ENCODE measurements at places on chromosomes 13 and 19.

- no peak for DNase-seq
Measured at GRCh38 chr13:108878732-108879131, 249.3 kb downstream of the MYO16 start.

- no peak for DNase-seq
Measured at GRCh38 chr13:100666124-100666523, 8.5 kb downstream of the TMTC4 start.

DNA sequence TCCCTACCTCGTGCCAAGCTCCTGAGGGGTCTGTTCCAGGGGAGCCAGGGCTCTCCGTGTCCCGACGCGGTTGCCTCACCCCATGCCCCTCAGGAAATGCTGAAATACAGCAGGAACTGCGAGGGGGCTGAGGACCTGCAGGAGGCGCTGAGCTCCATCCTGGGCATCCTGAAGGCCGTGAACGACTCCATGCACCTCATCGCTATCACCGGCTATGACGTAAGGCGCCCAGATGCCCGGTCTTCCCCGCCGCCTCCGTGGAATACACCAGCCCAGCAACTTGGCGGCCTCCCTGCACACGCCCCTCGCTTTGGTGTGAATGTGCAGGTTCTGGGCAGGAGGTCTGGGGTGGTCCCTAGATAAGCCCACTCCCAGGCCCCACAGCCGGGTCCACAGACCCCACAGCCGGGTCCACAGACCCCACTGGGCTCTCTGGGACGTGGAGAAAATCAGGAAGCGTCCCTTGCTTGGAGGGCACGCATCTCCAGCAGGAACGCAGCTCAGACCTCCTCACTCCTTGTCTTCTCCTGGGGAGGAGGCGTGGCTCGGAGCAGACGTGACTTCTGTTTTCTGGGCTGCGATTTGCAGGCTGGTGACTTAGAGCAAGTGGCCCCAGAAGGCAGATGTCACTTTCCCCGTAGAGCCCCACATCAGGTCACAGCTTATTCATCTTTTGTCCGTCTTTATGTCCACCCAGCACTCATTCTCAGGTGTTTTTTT, 19.4 kb upstream of the F7 start:
- no peak for DNase-seq

- DNase-seq = no peak
Measured at GRCh38 chr13:99429670-99430069, 71.6 kb upstream of the TM9SF2 start.

GRCh38 chr13:67520886-67521285, 290.8 kb upstream of the PCDH9 start:
- no peak for DNase-seq

DNA sequence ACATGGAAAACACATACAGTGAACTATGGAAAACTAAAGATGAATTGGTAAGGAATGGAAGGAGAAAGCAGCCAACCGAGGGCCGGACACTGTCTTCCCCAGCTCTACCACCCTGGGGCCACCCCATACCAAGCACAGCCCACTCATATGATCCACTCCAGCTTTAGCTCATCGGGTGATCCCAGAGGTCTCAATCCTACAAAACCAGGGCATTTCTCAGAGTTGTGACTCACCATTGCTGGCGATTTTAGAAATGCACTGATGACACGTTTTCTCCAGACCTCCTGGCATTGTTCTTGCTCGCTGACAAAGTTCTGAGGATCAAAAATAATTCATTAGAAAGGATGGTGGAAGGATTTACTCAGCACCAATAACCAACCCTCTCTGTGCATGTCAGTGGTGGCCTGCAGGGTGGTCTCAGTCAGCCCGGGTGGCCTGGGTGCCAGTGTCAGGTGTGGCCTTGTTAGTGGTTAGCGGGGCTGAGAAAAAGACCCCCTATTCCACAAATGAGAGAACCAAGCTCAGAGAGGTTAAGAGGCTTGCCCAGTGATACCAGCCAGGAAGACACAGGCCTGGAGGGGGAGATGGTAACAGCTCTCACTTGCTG, 6.6 kb downstream of the TMEM272 start:
- peak; percentile 85 for DNase-seq

DNA sequence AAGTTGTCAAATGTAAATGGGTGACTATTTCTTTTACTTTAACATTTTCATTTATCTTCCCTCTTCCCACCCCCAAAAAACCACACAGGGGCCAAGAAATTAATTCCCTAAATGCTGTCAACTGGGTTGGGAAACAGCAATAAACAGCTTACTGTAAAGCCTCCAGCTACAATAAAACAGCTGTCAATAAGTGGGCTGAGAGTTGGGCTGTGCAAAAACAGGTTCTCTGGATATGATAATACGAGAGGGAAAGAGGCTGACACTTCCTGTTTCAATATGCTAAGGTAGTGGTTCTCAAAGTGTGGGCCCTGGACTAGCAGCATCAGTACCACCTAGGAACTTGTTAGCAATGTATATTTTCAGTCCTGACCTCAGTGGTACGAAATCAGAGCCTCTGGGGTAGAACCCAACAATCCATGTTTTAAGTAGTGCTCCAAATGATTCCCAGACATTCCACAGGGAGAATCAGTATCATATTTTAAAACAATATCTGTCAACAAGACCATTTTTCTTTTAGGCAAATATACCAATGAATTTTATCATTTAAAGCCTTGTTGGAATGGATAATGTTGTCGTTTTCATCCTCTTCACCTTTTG, 8.4 kb downstream of the PCDH9 start:
- no peak for DNase-seq

DNA sequence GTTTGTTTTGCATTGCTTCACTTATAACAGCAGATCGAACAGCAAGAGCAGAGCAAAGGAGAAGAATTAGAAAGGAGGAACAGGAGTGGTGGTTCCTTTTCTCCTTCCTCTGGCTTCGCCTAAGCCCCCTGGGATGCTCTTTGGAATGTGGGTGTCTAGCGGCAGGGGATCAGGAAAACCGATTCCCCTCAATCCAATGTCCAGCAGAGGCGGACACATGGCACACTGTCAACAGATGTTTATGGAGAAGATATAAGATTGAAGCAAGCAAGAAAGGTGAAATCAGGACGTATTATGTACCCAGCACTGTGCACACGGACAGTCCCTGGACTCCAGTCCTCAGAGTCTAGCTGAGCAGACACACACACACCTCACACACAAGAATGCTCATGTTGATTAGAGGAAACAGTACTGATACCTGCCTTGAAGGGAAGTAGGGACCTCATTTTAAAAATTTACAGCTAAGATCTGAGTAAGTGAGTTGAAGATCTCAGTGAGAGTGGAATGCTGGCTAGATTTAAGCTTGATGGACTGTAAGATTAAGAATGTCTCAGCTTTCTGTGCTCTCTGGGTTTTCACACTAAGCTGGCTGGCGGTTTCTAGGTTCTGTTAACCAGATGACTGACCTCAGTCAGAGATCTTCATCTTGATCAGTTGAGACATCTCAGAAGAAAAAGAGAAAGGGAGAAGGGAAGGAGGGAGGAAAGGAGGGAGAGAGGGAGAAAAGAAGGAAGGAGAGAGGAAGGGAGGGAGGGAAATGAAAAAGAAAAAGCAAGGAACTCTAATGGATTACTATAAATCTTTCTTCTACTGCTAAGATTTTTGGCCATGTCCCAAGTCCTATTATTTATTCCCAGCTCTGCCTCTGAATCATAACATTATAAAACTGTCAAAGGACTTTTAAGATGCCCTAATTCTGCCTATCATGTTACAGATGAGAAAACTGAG, 44.8 kb downstream of the FLT1 start:
- DNase-seq = no peak

- DNase-seq = no peak
Measured at GRCh38 chr13:44652168-44652567, 76.0 kb upstream of the TSC22D1 start.

DNA sequence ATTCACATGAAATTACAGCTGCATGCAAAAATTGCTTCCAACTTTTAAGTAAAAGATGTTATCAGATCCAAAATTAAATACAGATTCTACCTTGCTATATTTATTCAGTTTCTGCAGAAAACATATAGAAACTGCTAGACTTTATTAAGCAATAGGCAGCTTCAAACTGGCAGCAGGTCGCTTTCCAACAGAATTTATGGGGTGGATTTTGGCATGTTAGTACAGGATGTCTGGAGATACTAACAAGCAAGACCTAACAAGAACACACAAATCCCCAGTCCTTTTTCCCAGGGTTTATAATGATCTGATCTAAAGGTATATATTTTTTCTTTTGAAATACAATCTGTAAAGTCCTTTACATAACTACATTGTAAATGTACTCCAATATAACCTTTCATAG, 27.5 kb downstream of the TBC1D4 start:
- no peak for DNase-seq

- DNase-seq = peak; percentile 90
Measured at GRCh38 chr19:1449467-1450442, at the start of gene APC2. Gene APC2, plus strand, starts transcription at chr19:1450121. Its CDS starts 2,881 bp downstream, at chr19:1453002.

- no peak for DNase-seq
Measured at GRCh38 chr19:44878120-44878865, 12.8 kb upstream of the TOMM40 start.

DNA sequence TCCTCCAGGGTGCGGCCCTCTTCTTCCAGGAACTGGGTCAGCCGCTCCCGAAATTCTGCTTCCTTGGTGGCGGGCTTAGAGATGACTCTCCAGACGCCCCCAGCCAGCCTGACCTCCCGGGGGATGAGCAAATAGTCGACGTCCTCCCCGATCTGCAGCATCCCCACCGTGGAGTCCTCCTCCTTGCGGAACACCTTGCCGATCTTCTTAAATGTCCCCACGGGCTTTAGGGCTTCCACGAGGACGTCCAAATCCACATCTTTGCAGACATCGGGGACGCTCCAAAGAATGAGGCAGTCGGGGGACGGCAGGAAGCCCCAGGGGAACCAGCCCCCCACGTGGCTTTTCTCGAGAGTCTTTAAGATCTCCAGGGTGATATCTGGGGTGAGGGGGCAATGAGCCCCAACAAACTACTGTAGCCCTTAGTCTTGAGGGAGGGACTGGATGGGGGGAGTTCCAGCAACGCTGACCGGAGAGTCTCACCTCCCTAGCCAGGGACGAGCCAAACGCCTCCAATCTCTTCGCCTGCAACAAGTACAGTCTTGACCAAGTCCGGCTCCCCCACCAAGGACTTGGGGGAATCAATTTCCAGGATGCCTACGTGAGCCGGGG, 608 bp downstream of the CCDC8 start:
- no peak for DNase-seq

- DNase-seq = peak; percentile 20
Measured at GRCh38 chr13:97308735-97309429, 86.7 kb downstream of the MBNL2 start.

- DNase-seq = no peak
Measured at GRCh38 chr13:74246487-74246886, 112.3 kb upstream of the KLF12 start.

DNA sequence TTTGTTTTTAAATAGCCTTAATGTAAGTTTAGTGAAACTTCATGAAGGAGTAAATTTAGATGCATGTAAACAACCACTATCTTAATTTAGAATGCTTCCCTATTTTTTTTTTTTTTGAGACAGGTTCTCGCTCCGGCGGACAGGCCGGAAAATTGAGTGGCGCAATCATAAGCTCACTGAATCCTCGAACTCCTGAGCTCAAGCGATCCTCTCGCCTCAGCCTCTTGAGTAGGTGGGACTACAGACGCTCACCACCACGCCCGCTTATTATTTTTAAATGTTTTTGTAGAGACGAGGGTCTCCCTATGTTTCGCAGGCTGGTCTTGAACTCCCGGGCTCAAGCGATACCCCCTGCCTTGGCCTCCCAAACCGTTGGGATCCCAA, 1.6 kb downstream of the TEX30 start:
- no peak for DNase-seq

DNA sequence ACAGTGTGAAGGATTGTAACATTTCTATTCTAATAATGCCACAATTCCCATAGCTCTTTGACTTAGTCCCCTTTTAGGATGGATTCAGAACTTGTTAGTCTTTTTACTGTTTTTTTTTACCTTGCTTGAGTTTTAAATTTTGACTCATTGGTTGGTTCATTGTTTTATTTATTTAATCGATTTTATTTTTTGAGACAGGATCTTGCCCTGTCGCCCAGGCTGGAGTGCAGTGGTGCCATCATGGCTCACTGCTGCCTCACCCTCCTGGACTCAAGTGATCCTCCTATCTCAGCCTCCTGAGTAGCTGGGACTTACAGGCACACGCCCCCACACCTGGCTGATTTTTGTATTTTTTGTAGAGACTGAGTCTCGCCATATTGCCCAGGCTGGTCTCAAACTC, 5.1 kb upstream of the RNF113B start:
- no peak for DNase-seq

GRCh38 chr19:48608798-48609263, 2.3 kb downstream of the SPACA4 start:
- DNase-seq = peak; percentile 63

DNA sequence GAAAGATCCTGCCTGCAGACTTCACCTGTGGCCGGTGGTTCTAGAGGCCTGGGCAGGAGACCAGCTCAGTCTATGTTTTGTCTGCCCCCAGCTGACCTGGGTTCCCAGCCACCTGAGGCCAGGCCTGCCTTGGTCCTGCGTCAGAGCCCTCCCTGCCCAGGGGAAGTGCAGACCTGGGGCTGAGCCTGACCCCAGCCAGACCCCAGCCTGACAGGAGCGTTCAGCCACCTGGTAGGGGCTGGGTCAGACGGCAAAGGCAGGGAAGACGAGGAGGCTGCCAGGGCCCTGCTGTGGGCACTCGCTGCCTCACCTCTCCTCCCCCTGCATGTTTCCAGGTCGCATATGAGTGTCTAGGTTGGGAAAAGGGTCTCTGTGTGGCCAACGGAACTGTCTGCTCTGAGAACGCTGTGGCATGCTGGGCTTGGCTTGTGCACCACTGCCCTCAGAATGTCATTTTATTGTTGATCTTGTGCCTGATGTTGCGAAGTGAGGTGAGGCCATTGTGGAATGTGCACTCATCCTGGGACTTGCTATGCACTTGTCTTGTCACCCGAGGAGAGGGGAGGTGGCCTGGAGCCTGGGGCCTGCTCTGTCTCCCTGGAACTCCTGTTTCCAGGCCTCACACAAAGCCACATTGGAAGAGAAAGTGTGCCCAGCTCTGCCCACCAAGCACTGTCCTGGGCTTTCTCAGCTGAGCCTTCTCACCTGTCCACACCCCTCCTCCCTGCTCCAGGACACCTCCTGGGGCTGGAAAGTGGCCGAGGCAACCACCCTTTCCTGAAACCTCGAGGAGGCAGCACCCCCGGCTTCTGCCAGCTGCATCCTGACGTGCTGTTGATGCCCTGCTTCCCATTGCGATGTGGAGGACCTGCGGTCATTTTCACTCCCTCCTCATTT, 15.2 kb upstream of the MCF2L start:
- DNase-seq = no peak

DNA sequence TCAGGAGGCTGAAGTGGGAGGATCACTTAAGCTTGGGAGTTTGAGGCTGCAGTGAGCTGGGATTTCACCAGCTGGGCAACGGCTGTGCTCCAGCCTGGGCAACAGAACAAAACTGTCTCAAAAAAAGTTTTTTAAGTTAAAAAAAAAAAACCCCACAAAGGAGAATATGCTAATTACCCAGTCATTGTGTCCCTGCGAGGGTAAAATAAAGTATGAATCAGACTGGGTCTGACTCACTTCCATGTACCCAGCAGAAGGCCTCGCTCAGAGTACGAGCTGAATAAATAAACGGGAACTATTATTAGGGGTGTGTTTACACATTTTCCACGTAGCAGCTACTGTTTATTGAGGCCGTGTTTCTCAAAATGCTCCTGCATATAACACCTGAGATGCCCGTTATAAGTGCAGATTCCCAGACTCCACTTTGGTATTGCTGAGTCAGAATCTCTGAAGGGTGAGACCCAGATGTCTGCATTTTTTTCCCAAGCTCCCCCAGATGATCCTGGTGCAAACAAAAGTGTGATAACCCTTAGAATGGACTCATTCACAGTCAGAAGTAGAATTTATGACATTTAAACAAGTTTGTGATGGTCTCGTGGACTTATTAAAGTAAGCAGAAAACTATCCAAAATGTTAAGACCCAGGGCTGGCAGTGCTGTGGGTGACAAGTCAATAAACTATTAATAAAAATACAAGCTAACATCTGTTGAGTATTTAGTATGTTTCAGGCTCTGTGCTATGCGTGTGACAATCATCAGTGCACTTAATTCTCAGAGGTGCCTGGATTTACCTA, 28.2 kb downstream of the KCNC3 start:
- DNase-seq = peak; percentile 53

Data from AG20443 (cell line).